ENCODE measurements at places on chromosomes 11 and 22.

- DNase-seq = no peak
Observed at GRCh38 chr11:129333873-129334272, 41.8 kb upstream of the BARX2 start.

DNA sequence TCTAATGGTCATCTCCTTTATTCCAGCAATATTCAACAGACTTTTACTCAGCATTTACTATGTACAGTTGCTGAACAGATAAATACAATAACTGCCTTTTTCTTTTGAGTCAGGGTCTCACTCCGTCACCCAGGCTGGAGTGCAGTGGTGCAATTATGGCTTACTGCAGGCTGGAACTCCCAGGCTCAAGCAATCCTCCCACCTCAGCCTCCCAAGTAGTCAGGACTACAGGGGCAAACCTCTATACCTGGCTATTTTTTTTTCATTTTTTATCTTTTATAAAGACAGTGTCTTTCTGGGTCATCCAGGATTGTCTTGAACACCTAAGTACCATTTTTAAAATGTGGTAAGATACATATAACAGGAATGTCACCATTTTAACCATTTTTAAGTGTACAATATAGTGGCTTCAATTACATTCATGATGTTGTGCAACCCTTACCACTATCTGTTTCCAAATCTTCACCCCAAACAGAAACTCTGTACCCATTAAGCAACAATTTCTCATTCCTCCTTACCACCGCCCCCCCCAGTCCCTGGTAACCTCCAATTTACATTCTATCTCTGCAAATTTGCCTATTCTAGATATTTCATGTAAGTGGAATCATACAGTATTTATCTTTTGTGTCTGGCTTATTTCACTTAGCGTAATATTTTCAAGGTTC lies 67.8 kb downstream of the MIAT start:
- DNase-seq = no peak

- no peak for DNase-seq
Observed at GRCh38 chr22:37146507-37147180, 3.1 kb downstream of the IL2RB start.

DNA sequence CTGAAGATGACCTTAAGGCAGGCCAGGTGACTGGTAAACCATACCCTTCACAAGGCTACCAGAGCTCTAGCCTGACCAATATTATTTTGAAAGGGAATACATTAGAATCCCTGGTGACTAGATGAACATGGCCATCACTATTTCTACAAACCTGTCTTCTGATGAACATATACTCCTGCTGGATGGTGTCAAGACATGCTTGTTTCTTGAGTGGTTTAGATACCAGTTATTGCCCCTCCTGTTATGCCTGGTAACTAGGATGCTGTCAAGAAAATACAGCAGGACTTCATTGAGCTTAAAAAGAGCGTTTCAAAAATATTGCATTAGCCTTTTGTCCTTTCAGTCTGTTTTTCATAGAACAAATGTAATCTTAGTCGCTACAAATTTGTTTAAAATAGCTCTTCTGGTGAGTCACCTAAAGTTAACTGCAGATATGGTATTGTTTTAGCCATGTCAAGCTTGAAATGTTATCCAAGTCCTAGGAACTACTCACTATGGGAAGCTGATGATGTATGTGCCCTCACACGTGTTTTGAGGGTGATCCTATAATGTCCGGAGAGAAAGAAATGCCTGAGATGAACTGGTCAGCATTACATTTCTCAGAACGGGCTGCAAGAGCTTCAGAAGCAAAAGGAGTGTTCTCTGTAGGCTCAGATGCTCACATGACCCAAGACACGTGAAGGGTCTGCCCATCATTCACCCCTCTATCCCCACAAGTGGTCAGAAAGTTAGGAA lies 20.6 kb downstream of the ADM start:
- no peak for DNase-seq

GRCh38 chr22:44842417-44842816 lies 90.0 kb downstream of the ARHGAP8 start:
- no peak for DNase-seq

DNA sequence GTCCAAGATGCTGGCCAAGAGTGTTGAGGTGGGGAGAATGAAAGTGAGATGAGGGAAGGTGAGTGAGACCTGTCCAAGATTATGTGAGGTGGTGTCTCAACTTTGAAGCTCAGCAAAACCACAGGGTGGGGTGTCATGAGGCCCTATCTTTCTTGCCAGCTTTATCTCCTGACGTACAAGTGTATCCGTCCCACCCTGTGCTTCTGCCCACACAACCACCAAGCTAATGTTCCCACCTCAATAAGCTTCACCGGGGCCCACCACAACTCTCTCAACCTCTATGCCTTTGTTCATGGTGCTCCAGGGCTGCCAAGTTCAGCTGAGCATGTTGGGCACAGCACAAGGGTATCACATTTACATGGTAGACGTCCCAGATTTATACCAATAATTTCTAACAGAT lies 7.1 kb upstream of the TPST2 start:
- no peak for DNase-seq

DNA sequence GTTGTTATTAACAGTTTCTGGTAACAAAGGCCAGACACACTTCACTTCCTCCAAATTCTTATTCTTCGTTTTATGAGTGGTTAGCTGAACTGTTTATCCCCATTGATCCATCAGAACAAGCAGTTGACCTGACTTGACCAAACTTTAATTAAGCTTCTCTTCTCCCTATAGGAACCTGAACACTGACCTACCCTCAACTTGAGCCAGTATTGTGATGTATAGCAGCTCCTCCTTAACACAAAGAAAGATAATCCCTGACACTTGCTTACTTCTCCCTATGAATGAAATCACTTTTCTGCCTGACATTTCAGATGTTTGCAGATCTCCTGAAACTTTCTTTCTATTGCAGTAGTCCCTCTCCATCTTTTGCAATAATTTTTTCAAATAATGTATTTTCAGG lies 41.9 kb downstream of the ANO5 start:
- no peak for DNase-seq

- no peak for DNase-seq
Observed at GRCh38 chr11:85379066-85379465, 248.1 kb downstream of the DLG2 start.

DNA sequence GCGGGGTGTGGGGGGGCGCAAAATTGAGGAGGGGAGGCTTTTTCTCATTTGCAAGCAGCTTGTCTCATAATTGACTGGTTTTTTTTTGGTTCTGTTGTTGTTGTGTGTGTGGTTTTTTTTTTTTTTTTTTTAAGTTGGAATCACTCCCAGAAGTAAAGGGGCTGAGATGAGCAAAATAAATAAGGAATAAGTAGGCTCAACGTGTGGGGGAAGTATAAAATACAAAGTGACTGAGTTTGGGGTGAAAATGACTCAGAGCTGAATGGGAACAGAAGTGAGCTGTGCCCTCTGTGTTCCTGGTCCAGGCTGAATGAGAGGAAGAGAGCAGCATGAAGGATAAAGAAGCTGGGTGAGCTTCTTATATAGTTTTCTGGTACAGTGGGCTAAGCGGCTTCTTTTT lies 90.0 kb downstream of the GRIK4 start:
- DNase-seq = peak; percentile 23

- DNase-seq = no peak
Observed at GRCh38 chr11:128680906-128681305, 13.0 kb upstream of the FLI1 start.

DNA sequence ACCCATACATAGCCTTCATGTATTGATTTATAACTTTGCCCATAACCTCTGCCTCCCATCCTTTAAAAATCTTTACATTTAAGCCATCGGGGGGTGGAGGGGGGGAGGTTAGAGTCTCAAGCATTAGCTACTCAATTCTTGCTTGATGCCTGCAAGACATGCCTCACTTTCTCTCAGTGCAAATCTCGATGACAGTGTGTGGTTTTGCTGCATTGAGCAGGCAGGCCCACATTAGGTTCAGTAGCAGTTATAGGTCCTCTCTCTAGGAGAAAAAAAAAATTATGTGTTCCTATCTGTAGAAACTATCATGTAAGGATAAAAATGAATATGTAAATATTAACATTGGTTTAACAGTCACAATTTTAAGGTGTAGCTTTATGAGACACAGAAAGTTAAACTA lies 314.0 kb upstream of the ANO3 start:
- no peak for DNase-seq

DNA sequence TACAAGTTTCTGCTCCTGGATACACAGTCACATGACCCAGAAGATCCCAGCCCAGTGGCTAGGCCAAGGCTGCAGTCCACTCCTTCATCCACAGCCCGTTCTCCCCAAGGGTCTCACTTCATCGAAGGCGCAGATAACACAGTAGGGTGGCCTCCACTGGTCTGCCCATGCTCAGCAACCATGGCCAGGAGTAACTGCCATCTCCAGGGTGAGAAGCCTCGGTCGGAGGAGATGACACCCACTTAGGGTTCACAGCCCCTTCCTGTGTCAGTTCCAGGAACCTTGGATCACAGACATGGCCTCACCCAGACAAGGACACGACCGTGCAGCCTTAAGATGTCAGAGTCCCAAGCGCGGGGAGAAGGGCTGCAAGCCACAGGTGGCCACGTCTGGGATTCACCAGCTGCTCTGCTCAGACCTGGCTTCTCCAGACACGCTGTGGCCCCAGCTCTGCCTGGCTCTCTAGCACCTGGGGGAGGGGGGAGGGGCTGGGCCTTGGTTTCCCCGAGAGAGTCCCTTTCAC lies 2.6 kb downstream of the BET1L start:
- DNase-seq = no peak

GRCh38 chr11:65925397-65925796 lies 6.2 kb downstream of the DRAP1 start:
- no peak for DNase-seq

- no peak for DNase-seq
Observed at GRCh38 chr11:7115780-7116179, 27.0 kb downstream of the RBMXL2 start.

- DNase-seq = no peak
Observed at GRCh38 chr11:75510723-75511019, 15.1 kb downstream of the GDPD5 start.

DNA sequence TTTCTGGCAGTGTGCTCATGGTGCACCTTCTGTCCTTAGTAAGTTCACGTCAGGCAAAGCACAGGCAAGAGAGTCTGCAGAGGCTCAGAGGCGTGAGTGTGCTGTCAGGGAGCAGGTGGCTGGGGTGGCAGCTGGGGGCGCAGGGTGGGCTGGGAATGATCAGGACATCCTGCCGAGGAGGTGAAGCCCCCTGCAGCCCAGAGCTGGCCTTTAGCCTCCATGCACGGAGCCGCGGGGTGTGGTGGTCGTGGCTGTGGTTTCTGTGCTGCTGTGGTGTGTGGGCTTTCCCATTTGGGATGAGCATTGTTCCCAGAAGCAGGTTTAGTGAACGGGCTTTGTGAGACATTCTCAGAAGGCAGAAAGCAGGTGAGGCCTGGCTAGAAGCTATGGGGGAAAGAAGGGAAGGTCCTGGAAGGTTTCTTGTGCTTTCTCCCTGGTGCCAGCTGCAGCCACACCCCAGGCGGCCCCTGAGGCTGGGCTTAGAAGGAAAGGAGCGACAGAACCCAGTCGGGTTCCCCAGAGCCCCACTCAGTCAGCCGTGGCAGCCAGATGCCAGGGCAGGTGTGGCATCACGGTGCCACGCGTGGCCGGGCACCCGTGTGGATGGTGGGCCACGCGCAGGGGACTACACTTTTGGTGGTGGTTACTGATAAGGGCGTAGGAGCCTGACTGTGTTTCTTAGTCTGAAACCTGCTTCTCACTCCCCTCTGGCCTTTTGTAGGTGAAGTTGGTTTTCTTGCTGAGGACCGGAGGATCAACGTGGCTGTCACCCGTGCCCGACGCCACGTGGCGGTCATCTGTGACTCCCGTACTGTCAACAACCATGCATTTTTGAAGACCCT lies 32.0 kb downstream of the IGHMBP2 start:
- no peak for DNase-seq

- no peak for DNase-seq
Observed at GRCh38 chr11:57444362-57445121, 15.8 kb upstream of the RTN4RL2 start.

GRCh38 chr11:33869481-33870422 lies 22.1 kb downstream of the LMO2 start:
- DNase-seq = peak; percentile 28

- no peak for DNase-seq
Observed at GRCh38 chr11:30560206-30561106, 25.7 kb downstream of the MPPED2 start.

DNA sequence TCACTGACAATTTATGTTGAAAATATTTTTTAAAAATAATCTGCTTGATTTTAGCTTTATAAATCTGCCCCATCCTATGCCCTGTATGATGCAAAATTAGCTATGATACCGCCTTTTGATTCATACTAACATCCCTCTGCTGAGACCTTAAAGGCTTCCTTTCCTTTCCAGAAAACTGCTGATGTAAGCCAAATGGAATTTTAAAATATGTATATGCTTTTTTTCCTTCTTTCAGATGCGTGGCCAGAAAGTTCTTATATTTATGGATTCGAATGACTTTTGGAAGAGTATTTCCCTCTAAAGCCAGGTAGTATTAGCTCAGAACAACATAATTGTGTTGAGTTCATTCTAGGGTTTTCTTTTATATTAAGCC lies 34.5 kb downstream of the SFI1 start:
- DNase-seq = no peak

- no peak for DNase-seq
Observed at GRCh38 chr22:35657571-35658312, 9.5 kb downstream of the APOL6 start.

GRCh38 chr11:20351751-20352262 lies 11.7 kb upstream of the HTATIP2 start:
- DNase-seq = no peak

GRCh38 chr22:31230871-31231621 lies 18.9 kb downstream of the LIMK2 start:
- DNase-seq = peak; percentile 70

DNA sequence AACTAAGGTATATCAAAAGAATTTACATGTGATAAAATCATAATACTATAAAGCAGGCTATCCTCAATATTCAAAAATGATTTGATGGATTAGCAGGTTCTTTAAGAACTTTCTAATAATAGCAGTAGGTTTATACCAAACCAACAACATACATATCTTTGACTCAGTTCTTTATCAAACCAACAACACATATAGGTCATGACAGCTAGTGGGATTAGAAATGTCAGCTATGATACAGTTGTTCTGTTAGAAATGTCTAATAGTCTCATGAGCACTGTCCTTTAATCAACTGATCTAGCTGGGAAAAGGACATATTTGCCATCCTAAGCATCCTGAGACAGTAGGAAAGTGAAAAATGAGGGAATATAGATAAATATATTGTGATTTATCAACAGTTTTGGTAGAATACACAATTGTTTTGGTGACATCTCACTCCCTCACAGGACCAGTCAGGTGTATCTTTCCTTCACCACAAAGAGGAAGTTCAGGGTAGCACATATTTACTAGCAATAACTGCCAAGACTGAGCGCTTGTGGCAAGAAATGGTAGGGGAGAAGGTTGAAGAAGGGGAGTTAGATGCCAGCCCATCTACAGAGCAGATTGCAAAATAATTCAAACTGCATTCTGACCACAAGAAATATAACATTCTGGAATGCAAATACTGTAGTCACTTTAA lies 90.8 kb upstream of the APOA1 start:
- no peak for DNase-seq

- no peak for DNase-seq
Observed at GRCh38 chr22:37075822-37076433, 24.4 kb downstream of the KCTD17 start.

Measured in AG08395 (cell line).